NCI-H2081 treated with DMSO at 0.1 percent for 48 hours (cell line): ENCODE measurements at places on chromosomes 1 and 21.

DNA sequence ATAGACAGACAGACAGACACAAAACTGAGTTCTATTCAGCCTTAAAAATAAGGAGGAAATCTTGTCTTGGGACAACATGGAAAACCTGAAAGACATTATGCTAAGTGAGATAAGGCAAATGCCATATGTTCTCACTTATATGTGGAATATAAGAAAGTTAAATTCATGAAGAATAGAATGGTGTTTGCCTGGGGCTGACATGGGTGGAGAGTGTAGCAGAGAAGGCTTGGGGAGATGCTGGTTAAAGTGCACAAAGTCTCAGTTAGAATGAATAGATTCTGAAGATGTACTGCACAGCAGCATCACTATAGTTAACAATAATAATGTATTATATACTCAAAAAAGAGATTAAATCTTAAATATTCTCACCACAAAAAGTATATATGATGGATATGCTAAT is 355.5 kb downstream of the LRRIQ3 start:
- DNase-seq = no peak

DNA sequence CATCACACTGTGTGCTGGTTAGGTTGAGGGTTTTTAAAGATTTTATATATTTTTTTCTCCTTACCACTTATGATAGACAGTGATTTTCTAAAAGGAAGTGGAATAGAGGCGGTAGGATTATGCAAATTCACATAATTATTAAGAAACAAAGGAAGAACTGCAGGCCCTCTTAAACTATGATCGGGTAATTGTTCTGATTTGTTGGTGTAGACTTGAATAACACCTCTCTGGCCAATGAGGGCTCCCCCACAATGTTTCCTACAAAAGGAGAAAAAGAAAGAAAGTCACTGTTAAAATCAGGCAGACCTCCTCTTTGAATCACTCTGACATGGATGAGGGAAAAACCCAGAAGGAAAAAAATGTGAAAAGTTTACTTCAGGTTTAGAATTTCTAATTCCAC is 241.6 kb downstream of the RPS6KC1 start:
- no peak for DNase-seq

- no peak for DNase-seq
These were observed 338.9 kb upstream of the PRMT6 start for GRCh38 chr1:106717591-106717990.

GRCh38 chr1:178650934-178651511 is 74.0 kb upstream of the RALGPS2 start:
- DNase-seq = no peak

DNA sequence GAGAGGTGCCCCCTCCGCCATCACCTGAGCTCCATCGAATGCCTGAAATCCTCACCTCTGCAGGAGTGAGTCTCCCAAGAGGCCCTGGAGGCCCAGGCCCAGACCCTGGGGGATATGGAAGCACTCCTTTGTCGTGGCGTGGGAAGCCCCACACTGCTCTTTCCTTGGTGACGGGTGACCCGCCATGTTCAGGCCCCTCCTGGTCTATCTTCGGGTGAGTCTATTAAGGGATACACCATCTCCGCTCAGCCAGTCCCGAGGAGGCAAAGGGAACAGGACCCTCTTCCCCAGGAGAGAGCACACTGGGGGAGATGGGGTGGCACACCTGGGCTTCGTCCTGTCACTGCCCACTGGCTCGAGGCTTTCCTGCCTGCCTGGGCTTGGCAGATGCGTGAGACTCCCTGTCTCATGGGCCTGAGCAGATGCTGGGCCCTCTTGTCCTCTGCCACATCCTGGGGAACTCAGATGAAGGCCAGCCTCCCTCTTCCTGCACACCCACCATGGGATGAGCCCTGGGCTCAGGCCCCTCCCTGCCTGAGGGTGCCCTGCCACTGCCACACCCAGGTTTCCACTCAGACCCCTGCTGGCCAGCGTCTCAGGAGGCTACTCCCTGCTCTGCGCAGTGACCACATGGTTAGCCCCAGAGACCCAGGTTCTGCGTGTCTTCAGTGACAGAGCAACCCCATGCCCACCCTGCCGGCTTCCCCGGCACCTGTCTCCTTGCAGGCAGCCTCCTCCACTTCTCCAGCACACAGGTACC is 3.8 kb upstream of the NPHP4 start:
- DNase-seq = no peak

DNA sequence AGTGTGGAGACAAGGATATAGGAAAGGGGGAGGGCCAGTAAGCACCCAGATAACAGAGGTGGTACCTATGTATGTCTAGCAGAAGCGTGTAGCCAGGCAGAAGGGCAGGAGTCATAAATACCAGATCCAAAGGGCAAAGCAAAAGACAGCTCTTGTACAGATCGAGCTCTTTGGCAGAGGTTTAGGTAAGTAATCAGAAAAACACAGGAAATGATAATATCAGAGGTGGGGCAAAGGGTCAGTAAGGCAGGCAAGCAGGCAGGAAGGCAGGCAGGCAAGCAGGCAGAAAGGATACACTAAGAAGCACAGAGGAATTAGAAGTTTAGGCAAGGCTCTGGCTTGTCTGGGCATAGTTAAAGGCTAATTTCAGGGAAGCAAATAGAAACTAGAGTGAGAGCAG is 22.7 kb upstream of the SLFNL1 start:
- DNase-seq = no peak

DNA sequence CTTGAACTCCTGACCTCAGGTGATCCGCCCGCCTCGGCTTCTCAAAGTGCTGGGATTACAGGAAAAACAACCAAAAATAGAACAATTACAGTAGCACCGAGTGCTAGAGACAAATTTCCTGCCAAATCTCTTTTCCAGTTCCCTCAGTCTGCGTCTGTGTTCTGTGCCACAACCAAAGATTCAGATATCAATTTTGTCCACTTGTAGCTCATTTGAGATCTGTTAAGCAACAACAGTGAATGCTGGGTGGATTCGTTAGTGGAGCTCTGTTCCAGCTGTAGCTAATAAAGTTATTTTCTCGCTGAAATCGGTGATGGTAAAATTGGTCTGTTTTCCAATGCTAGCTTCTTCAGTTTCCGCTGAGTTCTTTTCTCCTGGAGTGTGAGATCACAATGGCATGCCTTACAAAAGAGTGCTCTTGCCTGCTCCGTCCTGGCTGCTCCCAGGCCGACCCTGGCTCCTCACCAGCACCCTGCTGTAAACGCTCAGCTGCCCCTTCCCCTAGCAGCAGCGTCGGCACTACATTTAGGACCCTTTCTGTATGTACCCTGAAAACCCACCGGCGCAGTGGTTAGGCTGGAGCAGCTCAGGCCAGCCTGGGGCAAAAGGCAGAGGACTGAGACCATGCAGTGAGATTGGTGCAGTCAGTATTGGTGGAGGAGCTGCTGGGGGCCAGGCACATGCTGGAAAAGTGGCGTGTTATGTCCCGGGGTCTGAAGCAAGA is 395.4 kb downstream of the KIF26B start:
- no peak for DNase-seq

DNA sequence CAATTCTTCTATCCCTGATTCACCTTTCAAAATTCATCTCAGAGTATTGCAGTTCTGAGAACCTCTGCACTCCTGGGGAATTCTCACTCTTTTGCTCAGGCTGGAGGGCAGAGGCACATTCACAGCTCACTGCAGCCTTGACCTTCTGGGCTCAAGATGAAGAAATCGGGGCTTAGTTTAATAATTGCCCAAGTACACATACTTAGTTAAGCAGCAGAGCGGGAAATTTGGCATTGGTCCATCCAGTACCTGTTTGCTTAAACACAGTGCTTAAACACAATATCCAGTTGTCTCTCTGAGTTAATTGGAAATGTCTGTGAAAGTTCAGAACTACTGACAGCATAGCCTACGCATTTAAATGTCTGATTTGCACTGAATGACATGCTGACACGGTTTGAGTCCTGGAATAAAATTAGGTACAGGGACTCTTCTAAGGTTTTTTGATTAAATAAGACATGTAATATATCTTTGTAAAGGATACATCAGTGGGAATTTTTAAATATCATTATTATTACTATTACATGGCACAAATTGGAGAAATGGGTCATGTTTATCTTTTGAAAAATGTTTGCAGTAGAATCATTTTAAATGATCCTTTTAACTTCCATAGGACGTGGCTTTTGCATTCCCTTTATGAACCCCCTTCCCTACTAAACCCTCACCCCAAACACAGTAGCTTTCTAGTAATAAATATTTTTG is 337.4 kb downstream of the SRGAP2C start:
- no peak for DNase-seq

- DNase-seq = no peak
These were observed 22.3 kb upstream of the SNRPE start for GRCh38 chr1:203839081-203839480.

GRCh38 chr1:59062743-59063142 is 234.2 kb upstream of the FGGY start:
- DNase-seq = no peak

DNA sequence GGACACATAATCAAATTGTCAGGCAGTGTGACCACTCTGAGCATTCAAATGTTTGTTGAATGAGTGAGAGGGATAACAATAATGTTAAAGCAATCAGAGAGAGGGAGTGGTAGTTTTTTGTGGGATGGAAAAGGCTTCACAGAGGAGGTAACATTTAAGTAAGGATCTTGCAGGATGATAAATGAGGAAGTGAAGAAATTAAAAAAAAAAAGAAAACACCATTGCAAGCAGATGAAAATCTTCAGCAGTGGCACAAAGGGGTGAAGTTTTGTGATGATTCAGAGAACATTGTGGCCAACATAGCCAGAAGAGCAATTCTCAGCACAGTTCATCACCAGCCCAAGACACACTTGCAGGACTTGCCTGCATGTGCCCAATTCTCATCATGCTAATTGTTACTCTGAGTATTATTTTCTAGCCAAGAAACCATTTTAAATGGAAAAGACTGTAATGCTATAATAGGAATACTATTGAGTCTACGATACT is 35.0 kb downstream of the OVGP1 start:
- no peak for DNase-seq

- no peak for DNase-seq
These were observed 36.0 kb downstream of the PABPC4 start for GRCh38 chr1:39540504-39541031.

DNA sequence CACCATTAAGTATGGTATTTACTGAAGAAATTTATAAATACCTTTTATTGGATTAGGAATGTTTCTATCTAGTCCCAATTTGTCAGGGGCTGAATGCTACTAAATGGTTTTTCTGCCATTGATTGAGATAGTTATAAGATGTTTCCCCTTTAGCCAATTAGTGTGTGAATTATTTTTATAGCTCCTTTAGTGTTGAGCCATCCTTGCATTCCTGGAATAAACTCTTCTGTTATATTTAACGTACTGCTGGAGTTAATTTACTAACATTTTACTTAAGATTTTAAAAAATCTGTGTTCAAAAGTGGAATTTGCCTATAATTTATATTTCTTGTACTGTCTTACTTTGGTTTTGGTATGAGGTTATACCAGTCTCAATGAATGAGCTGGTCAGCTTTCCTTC is 25.4 kb upstream of the LRRC3 start:
- no peak for DNase-seq

- no peak for DNase-seq
These were observed 1.4 kb upstream of the USP21 start for GRCh38 chr1:161157867-161158266.

DNA sequence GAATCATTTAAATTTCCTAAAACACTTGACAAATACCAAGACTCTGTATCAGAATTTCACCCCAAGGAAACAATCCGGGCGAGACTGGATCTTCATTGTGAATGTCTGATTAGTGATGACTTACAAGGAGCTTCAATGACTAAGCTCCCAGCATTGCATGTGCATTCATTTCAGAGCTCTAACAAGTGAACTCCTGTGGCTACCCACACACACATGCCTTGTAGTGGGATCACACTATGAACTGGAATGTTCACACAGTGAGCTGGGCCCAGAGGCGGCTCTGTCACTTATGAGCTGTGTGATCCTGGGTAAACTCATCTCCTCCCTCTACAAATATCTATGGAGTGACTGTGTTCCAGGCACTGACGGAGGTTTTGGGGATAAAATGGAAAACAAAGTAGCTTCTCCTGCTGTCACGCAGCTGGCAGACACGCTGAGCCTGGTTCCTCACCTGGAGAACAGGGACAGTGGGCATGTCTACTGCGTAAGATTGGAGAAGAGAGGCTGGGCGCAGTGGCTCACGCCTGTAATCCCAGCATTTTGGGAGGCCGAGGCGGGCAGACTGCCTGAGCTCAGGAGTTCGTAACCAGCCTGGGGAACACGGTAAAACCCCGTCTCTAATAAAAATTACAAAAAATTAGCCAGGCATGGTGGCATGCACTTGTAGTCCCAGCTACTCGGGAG is 56.9 kb downstream of the CLSTN1 start:
- no peak for DNase-seq

DNA sequence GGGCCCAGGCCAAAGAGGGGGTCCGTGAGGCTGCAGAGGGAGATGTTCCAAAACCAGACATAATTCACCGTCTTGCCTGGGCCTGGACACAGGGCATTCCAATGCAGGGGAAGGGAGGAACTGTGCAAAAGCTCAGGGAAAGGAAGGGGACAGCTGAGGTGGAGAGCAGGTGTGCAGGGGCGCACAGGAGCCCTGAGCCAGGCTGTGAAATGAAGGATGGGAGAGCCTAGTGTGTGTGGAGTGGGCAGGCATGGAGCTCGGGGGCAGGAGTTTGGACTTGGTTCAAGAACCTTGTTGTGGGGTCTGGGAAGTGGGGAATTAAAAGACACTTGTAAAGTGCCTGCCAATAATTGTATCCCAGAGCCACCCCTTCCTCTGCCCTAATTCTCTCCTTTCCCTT is 2.3 kb downstream of the TNNI1 start:
- DNase-seq = no peak

GRCh38 chr1:28193701-28194161 is 17.2 kb upstream of the PTAFR start:
- DNase-seq = no peak

DNA sequence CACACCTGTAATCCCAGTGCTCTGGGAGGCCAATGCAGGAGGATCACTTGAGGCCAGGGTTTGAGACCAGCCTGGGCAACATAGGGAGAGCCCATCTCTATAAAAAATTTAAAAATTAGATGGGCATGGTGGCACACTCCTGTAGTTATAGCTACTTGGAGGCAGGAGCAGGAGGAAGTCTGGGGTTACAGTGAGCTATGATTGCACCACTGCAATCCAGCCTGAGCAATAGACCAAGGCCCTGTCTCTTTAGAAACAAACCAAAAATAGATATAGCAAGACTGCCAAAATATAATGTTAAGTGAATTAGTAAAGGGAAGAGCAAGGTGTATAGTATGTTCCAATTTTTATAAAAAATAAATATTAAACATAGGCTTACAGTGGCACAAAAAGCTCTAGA is 28.8 kb downstream of the PLEKHO1 start:
- DNase-seq = no peak
